SK-MEL-5 (cell line): ENCODE measurements at places on chromosomes 7 and 10. TPM values are rescaled to one million over a fixed set of nuclear protein-coding genes. Genes with fewer than 3 reads are reported as not detected.

DNA sequence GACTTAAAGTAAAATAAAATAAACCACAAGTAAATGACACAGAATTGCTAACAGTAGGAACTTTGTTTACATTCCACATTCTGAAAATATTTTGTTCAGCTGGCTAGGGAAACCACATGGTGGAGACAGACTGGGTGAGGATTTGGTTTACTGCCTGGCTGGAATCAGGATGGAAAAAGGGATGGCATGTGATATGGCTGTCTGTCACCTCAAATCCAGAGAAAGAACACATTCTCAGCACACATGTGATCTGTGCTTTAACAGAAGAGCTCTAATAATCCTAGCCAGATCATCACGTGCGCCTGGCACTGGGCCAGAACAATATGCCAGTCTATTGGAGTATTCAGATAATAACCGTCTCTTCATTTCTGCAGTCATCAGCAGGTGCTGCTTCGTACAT lies 90.9 kb upstream of the PIP4K2A start:
- DNase-seq = peak; percentile 87

DNA sequence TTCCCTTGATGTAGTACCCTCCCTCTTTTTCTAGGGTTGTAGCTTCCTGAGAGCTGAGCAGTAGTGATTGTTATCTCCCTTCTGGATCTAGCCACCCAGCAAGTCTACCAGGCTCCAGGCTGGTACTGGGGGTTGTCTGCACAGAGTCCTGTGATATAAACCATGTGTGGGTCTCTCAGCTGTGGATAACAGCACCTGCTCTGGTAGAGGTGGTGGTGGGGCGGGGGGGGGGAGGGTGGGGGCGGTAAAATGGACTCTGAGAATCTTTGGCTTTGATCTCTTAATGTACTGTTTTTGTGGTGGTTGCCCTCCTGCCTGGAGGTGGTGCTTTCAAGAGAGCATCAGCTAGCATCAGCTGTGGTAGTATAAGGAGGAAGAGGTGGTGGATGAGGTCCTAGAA lies 302.0 kb upstream of the CHRM2 start:
- no peak for DNase-seq

DNAJC1 gene
- total RNA-seq = 26.6 and 33.2 TPM in 2 replicates

DNA sequence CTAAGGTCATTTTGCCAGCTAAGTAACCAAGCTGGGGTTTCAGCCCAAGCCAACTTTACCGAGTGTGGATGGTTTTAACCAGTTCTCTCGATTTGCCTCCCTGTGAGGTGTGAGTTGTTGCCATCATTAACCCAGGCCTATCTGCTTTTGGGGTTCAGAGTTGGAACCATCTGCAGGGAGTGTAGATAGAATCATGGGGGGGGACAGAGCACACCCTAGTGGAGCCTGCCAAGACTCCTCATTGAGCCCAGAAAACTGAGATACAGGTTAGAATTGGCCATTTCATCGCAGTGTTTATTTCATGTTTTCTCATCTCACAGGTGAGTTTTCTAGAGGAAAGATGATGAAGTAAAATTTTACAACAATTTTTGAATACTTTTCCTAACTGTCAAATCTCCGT lies 133.6 kb downstream of the SDK1 start:
- no peak for DNase-seq

DNA sequence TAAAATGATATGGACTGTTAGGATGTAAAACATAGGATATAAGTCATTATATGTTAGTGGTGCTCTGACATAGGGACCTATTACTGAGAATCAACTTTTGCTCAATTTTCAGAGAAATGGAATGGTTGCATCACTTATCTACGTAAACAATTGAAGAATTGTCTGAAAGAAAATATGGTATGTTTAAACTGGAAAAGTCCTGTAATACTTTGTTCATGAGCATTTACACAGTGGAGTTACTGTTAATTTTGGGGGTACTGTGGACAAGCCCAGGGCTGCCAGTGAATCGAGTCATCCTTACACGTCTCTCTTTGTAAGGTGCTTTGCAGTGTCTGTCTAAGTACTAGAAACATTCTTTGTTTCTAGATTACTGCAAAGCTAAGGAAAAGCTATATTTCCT lies 152.0 kb downstream of the ZNF22 start:
- DNase-seq = no peak

GNA12 gene
- total RNA-seq = 10.1 and 10.2 TPM in 2 replicates

SEMA3D gene
- total RNA-seq = 0.95 and 1.3 TPM in 2 replicates

DNA sequence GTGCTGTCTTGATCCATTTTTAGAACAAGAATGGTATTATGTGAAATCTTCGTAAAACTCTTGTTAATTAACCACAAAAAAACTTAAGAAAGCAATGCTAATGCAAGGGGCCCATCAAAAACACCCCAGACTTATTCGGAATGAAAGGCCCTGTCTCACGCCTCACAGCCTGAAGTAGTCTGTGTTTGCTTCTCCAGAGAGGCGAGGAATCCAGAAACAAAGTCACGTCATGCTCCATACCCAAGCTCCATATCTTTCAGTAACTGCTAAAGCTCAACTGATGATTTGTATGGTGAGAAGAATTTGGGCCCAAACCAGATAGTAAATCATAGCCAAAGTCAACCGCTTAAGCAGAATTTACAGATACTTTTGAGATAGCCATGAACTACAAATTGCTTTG lies 155.4 kb downstream of the ATE1 start:
- DNase-seq = peak; percentile 3

ADCYAP1R1 gene
- not detected in 2 replicates for total RNA-seq

SUN3 gene
- total RNA-seq = 0.45 TPM in 1 of 2 replicates, not detected in the other

DNA sequence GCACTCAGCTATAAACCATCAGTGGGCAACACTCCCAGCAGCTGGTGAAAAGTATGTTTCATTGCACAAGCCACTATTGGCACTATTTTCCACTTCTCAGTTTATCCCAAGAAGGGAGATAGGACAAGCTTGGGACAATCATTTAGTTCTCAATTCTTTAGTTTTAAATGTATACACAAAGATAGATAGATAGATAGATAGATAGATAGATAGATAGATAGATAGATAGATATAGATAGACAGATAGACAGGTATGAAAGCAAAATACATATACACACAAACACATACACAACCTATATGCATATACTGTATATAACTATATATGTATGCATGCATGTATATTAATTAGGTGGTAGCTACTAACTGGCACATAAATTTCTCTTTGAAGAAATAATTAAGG lies 411.6 kb upstream of the KCND2 start:
- no peak for DNase-seq

MRPL32 gene
- 99.9 and 117 TPM in 2 replicates for total RNA-seq

GIMAP5 gene
- 0.26 and 0.35 TPM in 2 replicates for total RNA-seq

GRCh38 chr10:60130130-60130579 lies 223.8 kb upstream of the CCDC6 start:
- DNase-seq = no peak

- peak; percentile 31 for DNase-seq
Observed at GRCh38 chr7:131839967-131840690, 283.7 kb upstream of the PODXL start.

DNA sequence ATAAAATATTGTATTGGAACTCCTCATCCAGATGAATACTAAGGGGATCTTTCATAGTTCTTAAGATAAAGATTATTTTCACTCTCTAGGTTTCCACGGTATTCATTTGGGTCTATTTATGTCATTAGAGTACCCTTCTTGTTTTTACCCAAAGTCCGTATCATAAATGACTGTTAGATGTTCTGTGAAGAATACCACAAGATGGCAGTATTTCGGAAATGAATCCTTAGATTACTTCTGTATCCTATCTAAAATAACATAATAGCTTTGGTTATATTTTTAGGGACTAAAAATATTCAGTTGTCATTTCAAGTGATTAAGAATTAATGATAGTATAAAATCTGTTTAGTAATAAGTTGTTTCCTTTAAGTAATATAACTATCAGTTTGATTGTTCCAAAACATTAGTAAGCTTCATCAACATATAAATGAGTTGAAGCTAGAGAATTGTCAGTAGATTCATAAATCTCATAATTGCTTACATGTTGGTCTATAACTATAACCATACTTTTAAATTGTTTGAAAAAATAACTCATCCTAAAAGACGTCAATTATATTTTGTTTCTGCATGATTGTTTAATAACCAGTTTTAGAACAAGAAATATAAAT lies 337.5 kb upstream of the KCND2 start:
- peak; percentile 70 for DNase-seq

DNA sequence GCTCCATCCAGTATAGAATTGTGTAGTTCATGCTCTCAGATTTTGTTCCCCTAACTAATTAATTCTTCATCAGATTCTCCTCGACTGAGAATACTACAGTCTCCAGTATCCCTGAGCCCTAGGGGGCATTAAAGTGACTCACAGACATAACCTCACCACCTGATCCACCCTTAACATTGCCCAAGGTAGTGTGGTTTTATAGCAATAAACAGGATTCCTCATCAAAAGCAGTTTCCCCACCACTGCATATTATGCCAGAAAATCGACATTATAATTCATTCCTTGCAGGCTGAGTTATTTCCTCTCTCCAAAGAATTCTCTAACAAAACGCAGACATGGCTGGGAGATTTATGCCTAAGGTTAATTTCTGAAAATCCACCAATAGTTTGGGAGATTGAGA lies 1402.5 kb upstream of the CELF2 start:
- no peak for DNase-seq

DNA sequence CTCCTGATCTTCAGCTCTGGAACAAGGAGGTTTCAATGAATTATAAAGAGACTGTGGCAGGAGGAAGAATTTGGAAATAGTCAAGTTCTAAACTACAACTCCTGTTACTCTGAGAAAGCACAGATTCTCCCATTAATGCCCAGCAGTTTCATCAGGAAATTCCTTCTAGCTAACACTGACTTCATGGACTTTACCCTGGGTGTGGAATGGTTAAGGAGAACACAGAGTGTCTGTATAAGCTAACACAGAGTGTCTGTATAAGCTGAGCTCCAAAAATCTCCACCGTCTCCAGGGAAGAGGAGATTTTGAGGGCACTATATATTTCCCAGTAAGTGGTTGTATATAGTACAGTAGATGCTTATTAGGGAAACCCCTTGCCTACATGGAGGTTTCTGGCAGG lies 675.5 kb downstream of the XPNPEP1 start:
- DNase-seq = no peak

MYL10 gene
- 1.1 TPM in 1 of 2 replicates, not detected in the other for total RNA-seq

MPP7 gene
- total RNA-seq = 0.34 and 0.72 TPM in 2 replicates

DNA sequence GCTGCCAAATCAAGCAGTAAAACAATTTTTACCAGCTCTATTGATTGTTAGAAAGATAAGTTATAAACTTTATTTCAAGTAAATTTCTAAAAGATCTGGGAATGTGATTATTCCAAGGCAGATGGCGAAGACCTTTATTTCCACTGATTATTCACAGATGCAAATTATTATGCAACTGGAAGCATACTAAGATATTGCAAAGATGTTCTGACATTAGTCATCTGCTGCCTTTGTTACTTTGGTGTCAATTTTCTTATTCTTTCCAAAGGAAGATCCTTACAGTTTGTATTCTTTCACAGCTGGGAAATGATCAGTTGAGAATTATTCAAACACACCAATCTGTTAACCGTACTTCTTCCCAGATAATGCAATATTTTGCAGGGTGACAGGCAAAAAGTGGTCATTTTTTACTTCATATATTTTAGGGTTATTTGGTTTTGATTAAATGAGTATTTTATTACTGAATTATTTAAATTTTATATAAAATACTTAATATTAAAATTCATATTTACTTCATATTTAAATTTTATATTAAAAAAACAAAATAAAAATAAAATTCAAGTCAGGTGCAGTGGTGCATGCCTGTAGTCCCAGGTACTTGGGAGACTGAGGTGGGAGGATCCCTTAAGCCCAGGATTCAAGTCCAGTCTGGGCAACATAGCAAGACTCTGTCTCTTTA lies 171.3 kb downstream of the FZD1 start:
- no peak for DNase-seq

DNA sequence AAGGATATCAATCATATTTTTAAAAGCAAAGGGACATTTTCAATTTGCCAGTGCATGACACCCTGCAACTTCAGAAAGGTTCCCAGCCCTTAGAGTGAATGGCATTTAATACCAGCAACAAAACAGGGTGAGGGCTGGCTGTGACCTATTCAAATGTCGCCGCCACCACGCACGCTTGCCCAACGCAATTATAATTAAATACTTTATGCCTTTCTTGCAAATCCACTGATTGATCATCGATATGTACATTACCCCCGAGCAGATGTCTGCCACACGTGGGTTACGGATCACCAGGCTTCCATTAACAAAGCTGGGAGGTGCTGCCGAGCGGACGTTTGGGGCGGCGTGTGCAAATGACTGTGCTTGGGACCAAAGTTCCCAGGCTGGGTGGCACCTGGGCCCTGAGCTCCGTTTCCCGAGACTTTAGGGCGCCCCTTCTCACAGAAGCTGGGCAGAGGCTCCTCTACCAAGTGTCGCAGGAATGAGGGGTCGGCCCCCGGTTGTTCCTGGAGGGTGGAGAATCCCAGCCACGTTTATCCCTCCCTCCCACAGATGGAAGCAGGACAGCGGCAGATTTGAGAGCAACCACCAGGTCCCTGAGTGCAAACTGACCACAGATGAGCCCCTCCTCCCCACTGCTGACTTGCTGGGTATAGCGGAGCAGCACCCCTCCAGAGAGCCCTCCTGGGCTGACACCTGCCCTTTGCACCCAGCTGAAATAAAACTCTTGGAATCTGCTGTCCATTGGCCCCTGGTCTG lies 3.9 kb downstream of the FOXL3 start:
- DNase-seq = no peak

GRCh38 chr7:4851459-4852422 lies 10.1 kb downstream of the PAPOLB start:
- DNase-seq = no peak

- DNase-seq = no peak
Observed at GRCh38 chr7:46071601-46072000, 150.5 kb upstream of the IGFBP3 start.

TECTB gene
- total RNA-seq = not detected in 2 replicates

BNIP3 gene
- 163 TPM in 2 replicates for total RNA-seq

DNA sequence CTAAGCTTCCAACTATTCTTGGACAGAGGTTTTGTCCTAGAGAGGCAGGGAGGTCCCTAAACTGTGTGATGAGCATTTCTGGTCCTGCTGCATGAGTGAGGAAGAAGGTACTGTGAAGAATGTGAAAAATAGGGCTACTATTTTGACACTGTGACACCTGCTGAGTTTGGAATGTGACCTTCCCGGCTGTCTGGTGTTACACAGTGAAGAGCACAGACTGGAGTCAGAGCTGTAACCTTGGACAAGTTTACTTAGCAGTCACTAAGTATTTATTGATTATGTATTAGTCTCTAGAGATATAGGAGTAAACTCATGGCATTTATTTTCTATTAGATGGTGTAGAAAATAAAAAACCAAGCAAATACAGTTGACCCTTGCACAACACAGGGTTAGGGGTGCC lies 12.3 kb downstream of the GOLGA7B start:
- DNase-seq = no peak

- no peak for DNase-seq
Observed at GRCh38 chr10:132745971-132746370, 40.0 kb downstream of the NKX6-2 start.

ADAM12 gene
- 0.35 and 0.87 TPM in 2 replicates for total RNA-seq
